D341Med (cell line): ENCODE measurements at places on chromosomes 13 and 19.

- no peak for DNase-seq
These were observed 21.0 kb upstream of the DPP9 start for GRCh38 chr19:4744451-4745174.

DNA sequence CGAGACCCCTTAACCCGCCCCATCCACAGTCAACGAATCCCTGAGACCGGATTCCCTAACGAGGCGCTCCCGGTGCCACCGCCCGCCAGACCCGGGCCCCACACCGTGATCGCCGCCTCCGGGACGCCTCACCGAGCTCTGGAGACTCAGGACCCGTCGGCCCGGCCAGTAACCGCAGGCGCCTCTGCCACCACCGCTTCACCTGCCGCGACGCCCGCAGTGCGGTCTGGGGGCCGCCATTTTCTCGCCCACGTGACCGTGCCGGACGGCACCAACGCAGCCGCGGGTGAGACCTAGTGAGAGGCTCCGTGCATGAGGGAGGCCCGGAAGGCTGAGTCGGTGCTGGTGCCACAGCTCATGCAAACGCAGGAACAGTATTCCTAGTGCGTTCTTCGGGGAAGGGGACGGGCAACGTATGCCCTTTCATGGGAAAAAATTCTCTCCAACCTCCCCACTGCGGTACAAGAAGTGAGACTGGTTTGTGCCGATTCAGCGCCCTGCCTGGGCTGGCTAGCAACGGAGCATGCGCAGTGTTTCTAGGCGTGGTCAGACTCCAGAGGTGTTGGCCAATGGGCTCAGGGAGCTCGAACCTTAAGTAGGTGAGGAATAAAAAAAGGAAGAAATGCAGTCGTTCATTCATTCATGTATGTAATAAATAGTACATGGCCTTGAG, at the start of gene DOHH:
DOHH (minus strand) TSS at position 246 of the 673 bp plus-strand sequence. CDS start 3,860 bp downstream, outside the sequence.
- peak; percentile 97 for DNase-seq

- no peak for DNase-seq
These were observed 954 bp upstream of the STK24 start for GRCh38 chr13:98577836-98578285.

DNA sequence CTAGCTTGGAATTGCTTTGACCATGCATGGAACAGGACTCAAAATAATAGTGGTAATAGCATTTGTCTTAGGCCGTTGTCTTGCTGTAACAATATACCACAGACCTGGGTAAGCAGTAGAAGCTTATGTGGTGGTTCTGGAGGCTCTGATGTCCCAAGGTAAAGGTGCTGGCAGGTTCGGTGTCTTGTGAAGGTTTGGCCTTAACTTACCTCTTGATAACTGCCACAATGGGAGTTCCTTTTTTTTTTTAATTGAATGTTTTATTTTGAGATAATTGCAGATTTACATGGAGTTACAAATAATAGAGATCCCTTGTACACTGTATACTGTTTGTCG, 5.8 kb downstream of the RPL21 start:
- DNase-seq, result no peak

DNA sequence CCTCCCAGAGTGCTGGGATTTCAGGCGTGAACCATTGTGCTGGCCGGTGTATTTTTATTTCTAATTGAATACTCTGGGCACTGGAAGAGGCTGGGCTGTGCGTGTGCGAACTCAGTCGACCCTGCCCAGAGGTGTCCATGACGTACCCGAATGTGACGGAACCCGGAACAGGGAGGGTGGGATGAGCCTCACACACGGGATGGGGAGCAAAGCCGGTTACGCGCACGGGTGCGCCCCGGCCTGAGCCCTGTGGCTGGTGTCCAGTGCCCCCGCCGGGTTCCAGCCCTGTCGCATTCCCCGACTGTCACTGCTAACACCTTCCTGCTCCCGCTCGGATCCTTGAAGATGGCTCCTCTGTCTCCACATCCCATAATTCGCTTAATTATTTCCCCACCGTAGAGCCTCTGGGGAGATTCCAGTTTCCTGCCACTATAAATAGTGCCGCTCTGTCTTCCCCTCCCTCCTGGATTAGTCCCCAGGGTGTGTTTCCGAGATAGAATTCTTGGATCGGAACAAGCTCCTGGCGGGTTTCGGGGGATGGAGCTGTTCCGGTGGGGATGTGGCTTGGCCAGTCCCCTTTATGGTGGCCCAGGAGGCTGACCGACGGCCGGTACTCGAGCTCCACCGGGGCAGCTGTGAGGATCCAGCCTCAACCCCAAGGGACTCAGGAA, 22.0 kb downstream of the SBNO2 start:
- no peak for DNase-seq

GRCh38 chr19:54316746-54317107, 3.8 kb upstream of the LILRA5 start:
- no peak for DNase-seq

DNA sequence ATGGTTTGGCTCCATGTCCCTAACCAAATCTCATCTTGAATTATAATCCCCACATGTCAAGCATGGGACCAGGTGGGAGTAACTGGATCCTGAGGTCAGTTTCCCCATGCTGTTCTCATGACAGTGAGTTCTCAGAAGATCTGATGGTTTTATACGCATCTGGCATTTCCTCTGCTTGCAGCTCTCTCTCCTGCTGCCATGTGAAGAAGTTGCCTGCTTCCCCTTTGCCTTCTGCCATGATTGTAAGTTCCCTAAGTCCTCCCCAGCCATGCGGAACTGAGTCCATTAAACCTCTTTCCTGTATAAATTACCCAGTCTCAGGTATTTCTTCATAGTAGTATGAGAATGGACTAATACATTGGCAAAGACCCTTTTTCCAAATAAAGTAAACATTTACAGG, 96.8 kb downstream of the TSHZ3 start:
- DNase-seq, result no peak

DNA sequence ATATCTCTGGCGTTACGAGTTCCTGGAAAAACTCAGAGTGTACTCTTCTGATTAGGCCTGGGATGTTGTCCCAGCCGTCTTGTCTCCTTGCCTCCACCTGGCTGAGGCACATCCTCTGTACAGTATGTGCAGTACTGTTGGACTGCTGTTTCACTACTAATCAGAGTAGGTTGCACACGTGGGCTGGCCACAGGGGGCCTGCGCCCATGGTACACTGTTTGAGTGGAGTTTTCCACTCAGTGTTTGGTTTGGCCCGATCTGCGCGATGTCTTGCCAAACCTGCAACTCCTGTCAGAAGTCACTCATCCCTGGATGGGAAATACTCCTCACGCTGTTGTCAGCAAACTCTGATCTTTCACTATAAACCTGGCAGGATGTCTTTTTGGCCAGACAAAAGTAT, 189.6 kb upstream of the CSNK1A1L start:
- no peak for DNase-seq

DNA sequence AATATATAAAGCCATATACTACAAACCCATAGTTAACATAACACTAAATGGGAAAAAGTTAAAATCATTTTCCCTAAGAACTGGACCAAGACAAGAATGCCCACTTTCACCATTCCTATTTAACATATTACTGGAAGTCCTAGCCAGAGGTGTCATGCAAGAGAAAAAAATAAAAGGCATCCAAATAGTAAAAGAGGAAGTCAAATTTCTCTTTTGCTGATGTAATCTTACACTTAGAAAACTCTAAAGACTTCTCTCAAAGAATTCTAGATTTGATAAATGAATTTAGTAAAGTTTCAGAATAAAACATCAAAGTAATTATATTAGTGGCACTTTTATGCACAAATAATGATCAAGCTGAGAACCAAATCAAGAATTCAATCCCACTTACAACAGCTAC, 678.9 kb upstream of the SLITRK5 start:
- DNase-seq, result no peak

GRCh38 chr19:2552859-2553258, 76.9 kb downstream of the GADD45B start:
- DNase-seq, result no peak

GRCh38 chr13:99260216-99260615, 2.0 kb upstream of the GPR18 start:
- no peak for DNase-seq

GRCh38 chr13:42064259-42064658, 15.8 kb downstream of the DGKH start:
- DNase-seq, result no peak

GRCh38 chr19:7698583-7698982, 3.3 kb downstream of the FCER2 start:
- no peak for DNase-seq

DNA sequence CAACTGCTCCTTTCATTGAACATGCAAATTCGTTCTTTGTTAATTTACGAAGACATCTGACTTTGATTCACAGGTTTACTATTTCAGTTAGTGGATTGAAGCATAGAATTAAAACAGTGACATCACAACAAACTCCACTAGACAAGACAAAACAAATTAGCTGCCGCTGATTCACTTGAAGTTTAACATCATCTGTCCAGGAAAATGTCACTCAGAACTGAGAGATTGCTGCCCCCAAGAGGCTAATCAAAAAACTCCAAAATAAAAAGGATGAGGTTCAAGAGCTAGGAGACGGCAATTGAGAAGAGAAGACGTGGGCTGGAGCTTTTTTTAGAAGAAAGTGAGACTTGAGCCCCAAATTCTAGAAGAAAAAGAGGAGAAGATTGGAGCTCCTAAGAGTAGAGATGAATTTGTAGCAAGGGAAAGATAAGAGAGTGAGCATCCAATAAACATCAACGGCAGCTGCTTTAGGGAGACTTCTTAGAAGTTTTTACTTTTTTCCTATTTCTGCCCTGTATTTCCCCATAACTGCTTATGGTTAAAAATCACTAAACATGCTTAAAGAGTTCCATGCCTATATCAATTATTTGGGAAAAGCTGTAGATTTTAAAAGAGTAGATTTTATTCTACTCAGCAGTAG, 40.8 kb upstream of the TPP2 start:
- DNase-seq, result peak; percentile 40

DNA sequence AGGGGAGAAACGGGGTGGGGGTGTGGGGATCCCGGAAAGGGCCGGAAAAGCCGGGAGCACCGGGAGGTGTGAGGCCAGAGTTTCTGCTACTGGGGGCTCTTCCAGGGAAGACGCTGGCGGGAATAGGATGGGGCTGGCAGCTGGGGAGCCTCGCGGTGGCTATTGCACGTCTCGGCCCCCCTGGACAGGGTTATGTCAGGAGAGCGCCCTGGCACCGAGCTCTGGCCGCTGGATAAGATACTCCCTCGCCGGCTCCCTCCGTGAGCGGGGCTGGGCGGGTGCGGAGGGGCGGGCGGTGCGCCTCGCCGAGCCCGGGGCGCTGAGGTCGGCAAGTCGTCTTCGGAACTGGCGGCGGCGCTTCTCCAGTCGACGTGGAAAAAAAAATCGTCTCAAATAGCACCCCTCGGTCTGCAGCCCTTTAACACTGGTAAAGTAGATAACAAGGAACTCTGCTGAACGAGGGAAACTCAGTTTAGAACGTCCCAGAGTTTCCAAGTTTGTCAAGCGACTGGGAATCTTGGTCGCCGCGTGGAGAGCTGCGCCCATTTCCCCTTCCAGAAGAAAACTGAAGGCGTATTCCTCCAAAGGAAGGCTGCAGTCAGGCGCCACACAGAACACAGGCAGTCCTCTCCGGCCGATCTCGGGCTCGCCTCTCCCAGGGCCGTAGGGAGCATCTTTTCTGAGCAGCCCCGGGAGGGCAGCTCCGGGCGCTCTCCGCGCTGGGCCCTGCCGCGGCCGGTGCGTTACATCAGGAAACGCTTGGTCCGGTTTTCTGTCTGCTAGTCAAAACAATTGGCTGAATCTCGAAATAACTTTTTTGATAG, 115.1 kb downstream of the KCNRG start:
- DNase-seq, result no peak

GRCh38 chr13:110433014-110433413, 125.9 kb downstream of the COL4A2 start:
- DNase-seq, result no peak

GRCh38 chr13:51923983-51924539, 62.3 kb downstream of the CCDC70 start:
- DNase-seq, result no peak

- no peak for DNase-seq
These were observed 1345.0 kb upstream of the SLC10A2 start for GRCh38 chr13:104411141-104411765.

DNA sequence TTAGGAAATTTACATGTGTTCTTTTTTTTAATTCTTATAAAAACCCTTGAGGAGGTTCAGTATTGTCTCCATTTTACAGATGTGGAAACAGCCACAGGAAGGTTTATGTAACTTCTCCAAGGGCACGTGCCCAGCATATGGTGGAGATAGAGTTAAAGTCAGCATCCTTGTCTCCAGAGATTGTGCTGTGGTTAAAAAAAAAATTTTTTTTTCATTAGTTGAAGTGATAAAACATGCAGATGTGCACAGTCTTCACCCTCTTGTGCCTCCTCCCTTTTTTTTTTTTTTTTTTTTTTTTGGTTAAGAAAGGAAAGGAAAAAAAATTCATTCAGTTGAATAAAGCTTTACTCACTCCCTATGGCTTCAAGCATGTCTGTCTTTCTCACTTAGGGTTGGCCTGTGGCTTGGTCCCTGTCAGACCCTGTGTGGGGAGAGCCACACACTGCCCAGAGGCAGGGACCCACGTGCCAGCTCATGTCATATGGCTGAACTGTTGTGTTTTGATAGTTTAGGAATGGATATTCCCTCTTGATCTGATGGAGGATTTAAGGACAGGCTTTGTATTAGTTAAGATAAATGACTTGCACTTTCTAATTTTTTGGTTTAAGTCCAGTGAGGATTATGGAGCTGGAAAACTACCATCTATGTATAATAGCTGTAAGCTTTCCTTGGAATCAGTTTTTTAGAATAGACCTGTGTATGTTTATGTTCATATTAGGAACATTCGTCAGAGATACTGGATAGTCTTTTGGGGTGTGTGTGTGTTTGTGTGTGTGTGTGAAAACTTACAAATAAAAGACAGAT, 19.3 kb downstream of the RNASEH2B start:
- DNase-seq, result no peak

GRCh38 chr19:13506471-13506820, at the start of gene CACNA1A:
TSS of gene CACNA1A (minus strand) at chr19:13506479. CDS start at chr19:13506224, 255 bp downstream.
- DNase-seq, result no peak
